ENCODE measurements at places on chromosomes 12 and 14. TPM values are rescaled to one million over a fixed set of nuclear protein-coding genes. Genes with fewer than 3 reads are reported as not detected.

DNA sequence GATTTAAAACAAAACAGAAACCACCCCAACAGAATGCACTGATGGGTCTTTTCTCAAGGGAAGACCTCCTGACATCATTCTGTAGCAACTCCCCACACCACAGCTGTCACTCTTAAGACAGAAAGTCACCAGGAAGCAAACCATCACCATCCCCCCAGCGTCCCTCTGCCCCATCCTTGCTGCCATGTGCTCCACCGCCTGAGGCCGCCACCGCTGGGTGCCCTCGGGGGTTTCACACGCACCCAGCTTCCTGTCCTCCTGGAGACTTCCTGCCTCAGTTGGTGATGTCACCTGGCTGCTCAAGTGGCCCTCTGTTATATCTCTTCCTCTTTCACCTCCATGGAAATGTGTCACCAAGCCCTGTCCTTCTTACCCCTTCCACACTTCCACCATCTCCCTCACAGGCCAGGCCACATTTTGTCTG lies 71.4 kb upstream of the GPR68 start:
- no peak for DNase-seq

- DNase-seq: peak; percentile 64
Observed at GRCh38 chr14:93207468-93208308, 632 bp downstream of the UBR7 start.

GRCh38 chr12:92121826-92122225 lies 23.8 kb downstream of the BTG1 start:
- no peak for DNase-seq

DNA sequence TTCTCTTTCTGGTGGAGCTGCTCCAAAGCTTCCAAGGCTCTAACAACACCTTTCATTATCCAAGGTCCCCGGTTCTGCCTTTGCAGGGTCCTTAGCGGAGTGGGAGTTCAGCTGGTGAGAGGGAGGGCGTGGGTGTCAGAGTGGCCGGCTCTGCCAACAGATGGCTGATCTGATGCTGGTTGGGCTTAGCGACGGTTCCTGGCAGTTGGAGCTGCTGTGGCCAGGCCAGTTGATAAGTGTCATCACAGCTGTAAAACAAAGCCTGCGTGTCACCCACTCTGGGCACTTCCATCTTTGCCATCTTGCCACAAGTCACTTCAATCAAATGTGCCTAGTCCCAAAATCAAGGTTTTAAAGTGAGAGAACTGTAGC lies 36.3 kb downstream of the RIN3 start:
- DNase-seq: peak; percentile 71

DNA sequence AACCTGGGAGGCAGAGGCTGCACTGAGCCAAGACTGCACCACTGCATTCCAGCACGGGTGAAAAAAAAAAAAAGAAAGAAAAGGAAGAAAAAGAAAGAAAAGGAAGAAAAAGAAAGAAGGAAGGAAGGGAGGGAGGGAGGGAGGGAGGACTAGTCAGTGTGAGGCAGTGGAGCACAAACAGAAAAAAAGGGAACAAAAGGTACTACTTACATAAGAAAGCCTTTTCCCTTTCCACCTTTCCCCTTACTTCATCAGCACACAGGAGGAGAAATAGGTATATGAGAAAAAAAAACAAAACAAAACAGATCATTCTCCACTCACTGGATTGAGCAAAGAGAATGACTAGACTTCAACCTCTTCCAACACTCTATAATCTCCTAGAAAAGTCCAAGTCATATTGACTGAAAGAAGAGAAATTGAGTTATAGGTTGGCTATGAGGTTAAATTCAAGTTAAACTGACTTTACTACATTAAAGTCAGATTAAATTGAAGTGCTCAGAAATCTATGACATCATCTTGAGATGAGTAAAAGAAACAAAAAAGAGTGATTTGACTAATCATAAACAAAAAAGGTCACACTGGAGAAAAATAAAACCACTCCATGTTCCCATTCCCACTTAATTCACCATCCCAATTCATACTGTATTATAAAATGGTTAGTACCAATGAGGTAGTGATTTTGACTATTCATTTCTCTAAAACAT lies 43.6 kb downstream of the NOVA1 start:
- DNase-seq: no peak

- DNase-seq: no peak
Observed at GRCh38 chr12:77746096-77746495, 84.6 kb upstream of the NAV3 start.

DNA sequence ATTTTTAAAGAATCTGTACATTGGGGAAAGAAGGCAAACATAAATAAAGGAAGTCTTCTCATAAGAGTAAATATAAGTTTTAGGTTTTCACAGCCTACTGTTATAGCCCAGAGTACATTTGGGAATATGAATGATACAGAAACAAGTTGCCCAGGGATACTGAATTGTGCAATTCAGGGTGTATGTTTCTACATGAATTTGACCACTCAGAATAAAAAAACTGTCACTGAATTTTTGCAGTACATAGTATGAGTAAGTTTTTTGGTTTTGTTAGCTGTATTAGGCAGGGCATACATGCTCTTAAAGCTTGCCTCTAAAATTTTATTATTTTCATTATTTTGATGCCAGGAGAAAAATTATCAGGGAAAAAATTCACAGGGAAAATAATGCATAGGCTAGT lies 6.6 kb upstream of the PCNX4 start:
- DNase-seq: no peak

DNA sequence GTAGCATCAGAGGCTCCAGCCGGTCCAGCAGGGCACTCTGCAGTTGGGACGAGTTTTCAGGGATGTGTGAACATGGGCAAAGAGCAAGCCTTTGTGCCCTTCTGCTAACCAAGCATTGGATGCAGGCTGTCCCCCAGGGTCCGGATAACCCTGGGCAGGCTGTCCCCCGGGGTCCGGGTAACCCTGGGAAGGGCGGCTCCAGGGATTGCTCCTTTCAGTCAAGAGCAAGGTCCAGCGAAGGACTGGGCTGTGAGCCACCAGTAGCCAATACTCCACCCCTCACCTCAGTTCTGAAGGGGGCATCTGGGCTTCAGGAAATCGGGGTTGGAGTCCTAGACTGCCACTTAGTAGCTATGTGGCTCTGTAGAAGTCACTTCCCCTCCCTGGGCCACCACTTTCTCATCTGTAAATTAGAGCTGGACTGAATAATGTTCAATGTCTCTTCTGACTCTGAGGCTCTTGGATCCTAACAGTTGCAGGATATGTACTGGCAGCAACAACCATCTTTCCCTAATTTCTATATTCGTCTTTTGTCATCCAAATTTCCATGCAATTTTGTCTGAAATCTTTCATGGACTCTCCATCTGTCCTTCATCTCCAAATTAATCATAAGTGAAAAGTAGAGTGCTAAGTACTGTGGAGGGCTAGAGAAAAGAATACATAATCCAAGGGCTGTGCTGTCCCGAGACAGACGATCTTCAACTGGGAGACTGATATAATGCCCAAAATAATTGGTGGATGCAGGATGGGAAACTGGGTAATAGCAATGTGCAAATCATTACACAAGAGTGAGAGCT lies 137.4 kb upstream of the NTF3 start:
- DNase-seq: no peak

- peak; percentile 16 for DNase-seq
Observed at GRCh38 chr14:104595116-104595675, 9.4 kb downstream of the TMEM179 start.

GRCh38 chr12:539540-540310 lies 80.0 kb downstream of the B4GALNT3 start:
- DNase-seq: no peak

GRCh38 chr12:31989571-31990362 lies 30.6 kb downstream of the RESF1 start:
- no peak for DNase-seq

GRCh38 chr12:100371146-100371545 lies 14.3 kb downstream of the SLC17A8 start:
- DNase-seq: no peak

GRCh38 chr12:113284751-113285150 lies 50.2 kb downstream of the SLC8B1 start:
- DNase-seq: no peak

DNA sequence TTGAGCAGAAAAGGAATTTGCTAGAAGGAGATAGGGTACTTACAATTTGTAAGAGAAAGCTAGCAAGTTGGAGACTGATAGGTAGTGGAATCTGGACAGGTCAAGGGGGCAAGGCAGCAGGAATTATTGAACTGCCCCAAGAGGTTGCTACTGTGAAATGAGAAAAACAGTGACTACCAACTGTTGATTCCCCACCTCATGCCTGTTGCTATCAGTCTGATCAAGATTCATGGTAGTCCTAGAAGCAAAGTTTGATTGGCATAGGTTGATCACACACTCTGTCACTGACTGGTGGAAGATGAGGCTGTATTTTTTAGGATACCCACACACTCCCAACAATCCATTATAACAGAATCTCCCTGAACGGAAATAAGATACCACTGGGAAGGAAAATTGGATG lies 89.4 kb upstream of the IGF1 start:
- DNase-seq: no peak

DNA sequence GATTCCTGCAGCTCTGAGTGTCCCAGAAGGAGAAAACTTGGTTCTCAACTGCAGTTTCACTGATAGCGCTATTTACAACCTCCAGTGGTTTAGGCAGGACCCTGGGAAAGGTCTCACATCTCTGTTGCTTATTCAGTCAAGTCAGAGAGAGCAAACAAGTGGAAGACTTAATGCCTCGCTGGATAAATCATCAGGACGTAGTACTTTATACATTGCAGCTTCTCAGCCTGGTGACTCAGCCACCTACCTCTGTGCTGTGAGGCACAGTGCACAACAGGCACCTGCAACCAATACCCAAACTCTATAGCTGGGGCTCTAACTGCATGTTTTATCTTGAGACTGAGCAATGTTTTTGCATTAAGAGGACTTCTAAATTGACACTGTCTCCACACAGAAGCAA lies 379.2 kb upstream of the OR4E1 start:
- no peak for DNase-seq

GRCh38 chr12:32989705-32990104 lies 93.1 kb upstream of the PKP2 start:
- DNase-seq: no peak

DNA sequence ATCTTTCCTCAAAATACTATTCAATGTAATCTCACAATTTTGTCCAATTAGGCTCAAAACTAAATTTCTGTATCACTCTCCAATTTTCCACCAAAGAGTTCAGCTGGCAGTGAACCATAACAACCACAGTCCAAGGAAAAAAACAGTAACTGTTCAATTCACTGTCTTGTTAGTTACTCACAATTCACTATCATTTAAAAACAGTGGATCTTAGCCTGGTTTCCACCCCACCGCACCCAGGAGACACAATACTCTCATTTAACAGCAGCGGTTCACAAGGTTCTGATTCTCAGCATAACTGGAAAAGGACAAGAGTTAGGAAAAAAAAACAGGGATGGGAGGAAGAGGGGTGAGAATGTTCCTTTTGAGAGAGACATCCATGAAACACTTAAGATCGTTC lies 40.5 kb downstream of the MED13L start:
- no peak for DNase-seq

DNA sequence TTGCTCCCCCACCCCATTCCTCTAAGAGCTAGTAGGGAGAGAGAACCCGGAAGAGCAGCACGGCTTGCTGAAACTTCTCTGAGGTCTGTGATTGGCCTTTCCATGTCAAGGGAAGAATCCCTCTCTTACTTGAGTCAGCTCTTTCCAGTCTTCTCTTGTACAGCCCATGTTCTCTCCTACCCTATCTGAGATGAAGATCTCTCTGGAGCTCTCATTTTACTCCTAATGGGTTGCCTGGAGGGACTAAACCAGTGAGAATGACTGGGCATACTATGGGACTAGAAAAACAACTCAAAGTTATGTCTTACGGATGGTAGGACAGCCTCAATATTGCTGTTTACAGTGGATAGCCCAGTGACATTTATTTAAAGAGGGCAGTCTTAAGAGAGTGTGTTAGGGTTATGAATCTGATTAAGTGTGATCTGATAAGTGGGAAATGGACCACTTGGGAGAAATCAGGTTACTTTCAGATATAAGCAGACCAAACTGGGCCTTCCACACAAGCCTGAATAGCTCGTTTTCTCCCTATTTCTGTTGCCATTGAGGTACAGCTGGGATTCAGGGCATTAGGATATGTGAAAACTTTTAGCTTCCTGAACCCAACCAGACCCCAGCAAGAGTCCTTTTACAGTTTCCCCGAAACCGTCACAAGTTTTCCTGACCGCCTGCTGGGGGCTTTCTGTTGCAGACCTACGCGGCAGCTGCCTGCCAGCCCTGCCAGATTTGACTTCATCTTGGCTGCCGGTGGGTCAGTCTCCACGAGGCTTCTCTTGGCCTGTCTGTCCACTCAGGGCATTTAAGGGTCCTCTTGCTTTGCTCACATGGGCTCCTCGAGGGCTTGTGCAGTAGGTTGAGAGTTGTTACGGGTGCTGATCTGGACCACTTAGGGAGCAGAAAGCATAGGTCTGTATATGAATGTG lies 16.9 kb downstream of the ETV6 start:
- DNase-seq: no peak

The BHLHE41 gene
- 35.8 TPM for total RNA-seq

The IFNG gene
- total RNA-seq: not detected

The YBX3 gene
- 660 TPM for total RNA-seq

The PTPRR gene
- total RNA-seq: 0.27 TPM

All from left cardiac atrium (tissue), 4 donors.